ENCODE measurements at places on chromosomes 5 and 9.

GRCh38 chr9:70760228-70760627, 345.8 kb upstream of the KLF9 start:
- DNase-seq: no peak

GRCh38 chr5:32487008-32487407, 42.5 kb upstream of the ZFR start:
- DNase-seq: no peak

- DNase-seq: no peak
Observed at GRCh38 chr9:30058463-30058862, 2326.0 kb upstream of the ACO1 start.

DNA sequence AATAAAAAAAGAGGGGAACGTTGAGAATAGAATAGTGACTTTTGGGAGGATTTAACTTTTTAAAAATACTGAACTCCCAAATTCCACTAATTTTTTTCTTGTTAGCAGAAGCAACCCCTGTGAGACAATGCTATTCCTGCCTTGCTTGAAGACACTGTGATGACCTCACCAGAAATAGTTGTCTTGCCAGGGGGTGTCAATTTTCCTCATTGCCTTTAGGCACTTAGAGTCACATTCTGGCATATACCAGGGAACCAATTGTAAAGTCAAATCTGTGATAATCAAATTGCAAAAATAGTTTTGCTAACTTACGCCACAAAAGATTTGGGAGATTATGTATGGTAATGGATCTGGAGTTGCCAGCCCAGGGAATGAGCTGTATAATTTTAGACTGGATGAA, 42.8 kb upstream of the RPS23 start:
- DNase-seq: no peak

DNA sequence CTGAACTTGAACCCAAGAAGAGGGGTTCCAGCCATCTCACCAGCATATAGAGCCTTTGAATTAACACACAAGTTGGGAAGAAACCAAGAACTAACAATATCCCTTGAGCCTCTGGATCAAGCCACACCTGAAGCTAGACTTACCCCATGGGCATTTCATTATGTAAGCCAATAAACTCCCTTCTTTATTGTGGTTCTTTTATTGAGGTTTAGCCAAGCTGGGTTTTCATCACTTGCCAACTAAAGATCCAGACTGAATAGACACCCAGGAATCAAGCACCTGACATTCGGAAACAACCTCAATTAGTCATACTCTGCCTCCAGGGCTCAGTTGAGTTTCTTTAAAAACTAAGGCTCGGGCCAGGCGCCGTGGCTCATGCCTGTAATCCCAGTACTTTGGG, 226.7 kb downstream of the AGTPBP1 start:
- DNase-seq: no peak

- DNase-seq: no peak
Observed at GRCh38 chr5:147558826-147559225, 49.0 kb upstream of the DPYSL3 start.

DNA sequence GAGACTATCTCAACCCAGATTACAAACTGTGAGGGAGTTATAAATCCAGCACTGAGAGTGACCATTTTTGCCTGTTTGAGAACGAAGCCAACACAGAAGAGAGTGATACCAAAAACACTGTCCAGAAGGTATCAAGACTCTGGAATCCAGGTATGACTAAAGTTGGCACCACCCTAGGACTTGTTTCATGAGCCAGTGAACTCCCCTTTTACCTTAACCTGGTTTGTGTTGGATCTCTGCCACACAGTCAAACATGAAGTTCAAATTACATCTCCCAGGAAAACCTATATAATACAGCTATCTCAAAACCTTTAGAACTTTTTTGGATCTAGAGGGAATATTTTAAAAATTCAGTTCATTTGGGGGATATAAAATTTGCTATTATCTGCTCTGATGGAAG, 11.4 kb downstream of the ZBTB5 start:
- no peak for DNase-seq

GRCh38 chr5:77670526-77670925, 32.0 kb upstream of the OTP start:
- no peak for DNase-seq

- DNase-seq: peak; percentile 80
Observed at GRCh38 chr5:180803181-180804128, 849 bp upstream of the MGAT1 start.

GRCh38 chr5:117131876-117132275, 557.3 kb upstream of the SEMA6A start:
- no peak for DNase-seq

DNA sequence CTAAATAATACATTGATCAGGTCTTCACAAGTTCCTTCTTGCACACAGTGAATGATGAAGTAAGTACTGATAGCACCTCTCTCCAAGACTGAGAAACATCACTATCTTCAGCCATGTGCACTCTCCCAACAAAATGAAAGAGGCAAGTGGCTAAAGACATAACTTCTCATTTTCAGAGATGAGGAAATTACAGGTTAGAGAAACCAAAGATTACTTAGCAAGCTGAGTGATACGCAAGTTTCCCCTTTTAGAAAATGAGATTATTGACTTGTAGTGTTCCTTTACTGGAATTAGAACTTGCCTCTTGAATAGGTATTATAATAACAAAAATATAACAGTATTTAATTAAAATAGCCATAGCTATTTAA, 21.6 kb downstream of the CEMIP2 start:
- no peak for DNase-seq

- no peak for DNase-seq
Observed at GRCh38 chr5:76805821-76806505, 12.9 kb upstream of the F2RL1 start.

GRCh38 chr9:88339317-88339716, 48.9 kb upstream of the SPIN1 start:
- no peak for DNase-seq

DNA sequence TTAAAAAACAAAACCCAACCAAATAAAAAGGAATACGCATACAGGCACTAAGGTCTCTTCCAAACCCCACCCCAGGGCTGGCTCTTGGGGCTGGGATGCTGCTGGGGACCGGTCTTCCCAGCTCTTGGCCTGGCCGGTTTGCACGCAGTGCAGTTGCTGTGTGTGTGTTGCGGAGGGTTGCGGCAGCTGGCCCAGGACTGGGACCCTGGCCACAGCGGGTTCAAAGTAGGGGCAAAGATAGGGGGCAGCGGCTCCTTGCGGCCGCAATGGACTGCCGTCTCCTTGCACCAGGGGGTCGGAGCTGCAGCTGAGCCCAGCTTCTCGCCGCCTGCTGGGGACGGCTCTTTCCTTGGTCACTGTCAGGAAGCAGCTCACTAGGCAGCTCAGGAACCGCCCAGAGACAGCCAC, 5.0 kb downstream of the DMRT3 start:
- no peak for DNase-seq

- DNase-seq: no peak
Observed at GRCh38 chr5:111781200-111781599, 24.2 kb upstream of the NREP start.

DNA sequence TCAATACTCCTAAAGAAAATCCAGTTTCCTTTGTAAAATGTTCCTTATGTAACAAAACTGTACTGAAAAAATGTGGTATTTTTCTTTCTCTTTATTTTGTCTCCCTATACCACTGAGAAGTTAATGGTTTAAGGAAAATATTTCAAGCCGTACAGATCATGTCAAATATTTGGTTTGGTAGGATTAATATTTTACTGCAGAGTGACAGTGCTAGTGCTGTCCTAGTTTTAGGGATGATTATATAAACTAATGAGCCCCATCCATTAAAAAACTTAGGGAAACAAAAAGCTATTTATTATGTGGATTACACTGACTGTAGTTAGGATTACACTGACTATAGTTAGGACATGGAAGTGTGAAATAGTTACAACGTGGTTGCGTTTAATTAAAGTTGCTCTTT, 209.1 kb downstream of the CD180 start:
- no peak for DNase-seq

DNA sequence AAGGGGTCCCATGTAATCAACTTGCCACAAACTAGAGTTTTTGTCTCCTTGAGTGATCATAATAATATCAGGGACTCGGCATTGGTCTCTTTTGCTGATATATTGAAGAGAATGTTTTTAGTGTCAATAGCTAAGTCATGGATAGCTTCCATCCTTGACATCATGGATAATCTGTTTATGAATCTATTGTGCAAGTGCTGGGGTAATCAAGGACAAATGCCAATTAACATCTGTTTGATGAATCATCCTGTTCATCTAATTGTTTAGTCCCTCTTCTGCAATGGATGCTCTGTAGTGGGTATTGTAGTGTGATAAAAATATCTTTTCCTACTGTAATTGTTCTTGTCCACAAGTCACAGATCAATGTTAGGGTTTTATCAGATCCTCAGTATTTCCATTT, 607.5 kb upstream of the SEMA6A start:
- DNase-seq: no peak

- no peak for DNase-seq
Observed at GRCh38 chr9:101408374-101409078, 9.9 kb downstream of the ZNF189 start.

DNA sequence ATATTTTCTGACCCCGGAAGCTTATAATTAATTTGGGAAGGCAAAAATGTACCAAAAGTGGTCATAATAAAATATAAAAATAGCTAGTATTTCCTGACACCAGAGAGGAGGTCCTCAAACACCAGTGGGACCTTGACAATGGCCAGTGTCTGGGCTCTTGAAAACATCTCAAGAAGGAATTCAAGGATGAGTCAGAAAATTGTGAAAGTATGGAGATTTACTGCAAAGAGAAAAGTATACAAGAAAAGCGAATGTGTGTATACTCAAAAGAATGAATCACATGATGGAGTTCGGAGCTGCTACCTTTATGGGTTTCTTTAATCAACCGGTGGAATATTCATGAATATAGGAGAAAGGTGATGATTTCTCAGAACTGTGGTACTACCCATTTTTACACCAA, 1709.0 kb upstream of the WWC1 start:
- no peak for DNase-seq

- no peak for DNase-seq
Observed at GRCh38 chr5:76701298-76701697, 14.6 kb upstream of the F2R start.

- no peak for DNase-seq
Observed at GRCh38 chr5:35416217-35416988, 186.1 kb upstream of the PRLR start.

- DNase-seq: no peak
Observed at GRCh38 chr5:34525761-34526160, 130.4 kb upstream of the RAI14 start.

Measured in effector memory CD8-positive, alpha-beta T cell (primary cell).